ENCODE measurements at places on chromosomes 16 and 17. TPM values are rescaled to one million over a fixed set of nuclear protein-coding genes. Genes with fewer than 3 reads are reported as not detected.

DNA sequence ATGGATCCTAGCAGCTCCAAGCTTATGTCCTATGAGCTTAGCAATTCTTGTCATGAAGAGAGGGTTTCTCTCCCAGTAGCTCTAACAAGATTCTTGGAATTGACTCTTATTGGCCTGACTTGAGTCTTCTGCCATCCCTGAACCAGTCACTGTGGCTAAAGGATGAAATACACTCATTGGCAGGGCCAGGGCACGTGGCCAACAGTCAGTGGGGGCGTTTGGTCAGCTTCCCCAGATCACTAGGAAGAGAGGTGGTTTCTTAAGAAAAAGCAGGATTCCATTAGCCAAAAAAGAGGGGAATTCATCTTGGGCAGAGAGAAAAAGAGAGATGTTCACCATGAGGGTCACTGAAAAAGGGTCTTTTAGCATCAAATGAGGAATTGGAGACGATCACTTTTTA, 363.2 kb downstream of the SNX29 start:
- no peak for DNase-seq

GRCh38 chr17:413016-413350, 60.4 kb upstream of the RPH3AL start:
- DNase-seq, result no peak

CHAD gene
- not detected for total RNA-seq

WNT9B gene
- total RNA-seq, result not detected

MT3 gene
- not detected for total RNA-seq

All from HepG2 (cell line).